ENCODE measurements at places on chromosomes 6 and 20. TPM values are rescaled to one million over a fixed set of nuclear protein-coding genes. Genes with fewer than 3 reads are reported as not detected.

Gene EXOC2
- total RNA-seq: 29.9 TPM

Gene TRAPPC3L
- not detected for total RNA-seq

Gene TNFRSF6B
- not detected for total RNA-seq

Gene LMBRD1
- 15.9 TPM for total RNA-seq

Gene ZNF341
- 5.0 TPM for total RNA-seq

Gene GABRR2
- total RNA-seq: 0.20 TPM

Gene SEL1L2
- not detected for total RNA-seq

Gene CLDN20
- not detected for total RNA-seq

Gene PSMB9
- 219 TPM for total RNA-seq

Gene TRIM15
- total RNA-seq: not detected

Gene OGFR
- total RNA-seq: 53.6 TPM

Gene MICB
- 17.0 TPM for total RNA-seq

Gene SLC17A1
- total RNA-seq: not detected

Gene HMGCLL1
- not detected for total RNA-seq

Gene HNF4A
- not detected for total RNA-seq

Gene DEFB114
- not detected for total RNA-seq

Gene C20orf96
- total RNA-seq: 7.1 TPM

Gene PGC
- total RNA-seq: not detected

Gene SLC22A2
- total RNA-seq: not detected

Gene TMEM217
- 4.0 TPM for total RNA-seq

Gene TFAP2D
- total RNA-seq: not detected

Gene SRSF12
- 1.1 TPM for total RNA-seq

Gene BMP7
- total RNA-seq: not detected

Gene SCGN
- total RNA-seq: not detected

Gene CCN6
- not detected for total RNA-seq

Gene GPLD1
- 0.72 TPM for total RNA-seq

Gene KIF25
- not detected for total RNA-seq

Gene SPINT4
- total RNA-seq: not detected

Gene KIF3B
- 25.7 TPM for total RNA-seq

Gene SCRT2
- not detected for total RNA-seq

Gene BPIFB1
- not detected for total RNA-seq

Gene CLPSL1
- total RNA-seq: not detected

Gene SLC44A4
- total RNA-seq: not detected

Gene RSPH4A
- total RNA-seq: not detected

Gene LY6G6C
- total RNA-seq: not detected

Gene HLA-DOB
- 11.6 TPM for total RNA-seq

Gene CYP24A1
- total RNA-seq: not detected

Gene TGM2
- total RNA-seq: not detected

Gene CCDC170
- total RNA-seq: not detected

Gene C6orf141
- total RNA-seq: 0.87 TPM

Gene SLC17A2
- not detected for total RNA-seq

Gene MYCT1
- total RNA-seq: not detected

Gene CRISP3
- not detected for total RNA-seq
